HFF-Myc (cell line): ENCODE measurements at places on chromosomes 6 and 20.

- DNase-seq, result no peak
Measured at GRCh38 chr6:24566020-24566767, 71.4 kb downstream of the ALDH5A1 start.

DNA sequence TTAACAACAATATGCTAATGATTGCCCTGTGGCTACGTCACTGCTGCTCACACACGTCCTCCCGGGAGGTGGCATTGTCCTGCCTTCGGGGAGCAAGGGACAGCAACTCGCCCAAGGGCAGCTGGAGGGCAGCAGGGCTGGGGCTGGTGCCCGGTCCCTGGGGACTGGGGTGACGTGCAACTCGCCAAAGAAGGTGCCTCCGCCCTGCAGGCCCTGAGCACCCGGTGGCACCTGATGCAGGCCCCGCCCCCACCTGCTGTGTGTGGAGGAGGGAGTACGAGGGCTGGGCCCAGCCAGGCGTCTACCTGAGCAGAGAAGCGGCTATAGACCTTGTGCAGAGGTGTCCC, 64.8 kb upstream of the SLCO4A1 start:
- DNase-seq, result no peak

- no peak for DNase-seq
Measured at GRCh38 chr20:61440548-61441055, 188.5 kb downstream of the CDH4 start.

GRCh38 chr6:158839796-158840195, 20.6 kb upstream of the EZR start:
- no peak for DNase-seq

- no peak for DNase-seq
Measured at GRCh38 chr6:45185403-45186251, 142.5 kb upstream of the RUNX2 start.

DNA sequence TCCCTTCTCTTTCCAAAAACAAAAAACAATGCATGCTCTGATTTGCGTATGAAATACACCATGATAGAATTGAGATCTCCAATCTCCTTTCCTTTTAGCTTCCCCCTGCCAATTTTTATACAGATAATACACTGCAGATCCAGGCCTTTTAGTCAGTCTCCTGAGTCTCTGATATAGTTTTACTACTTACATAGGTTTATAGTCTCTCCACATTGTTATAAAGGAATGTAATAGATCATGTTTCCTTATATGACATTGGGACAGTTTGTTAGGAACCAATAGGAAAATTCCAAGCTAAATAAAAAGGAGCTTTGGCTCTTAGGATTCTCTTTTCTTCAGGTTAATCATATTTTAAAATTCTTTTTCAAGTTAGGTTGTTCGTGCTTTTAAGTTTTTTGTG, 36.5 kb downstream of the TBPL1 start:
- no peak for DNase-seq

DNA sequence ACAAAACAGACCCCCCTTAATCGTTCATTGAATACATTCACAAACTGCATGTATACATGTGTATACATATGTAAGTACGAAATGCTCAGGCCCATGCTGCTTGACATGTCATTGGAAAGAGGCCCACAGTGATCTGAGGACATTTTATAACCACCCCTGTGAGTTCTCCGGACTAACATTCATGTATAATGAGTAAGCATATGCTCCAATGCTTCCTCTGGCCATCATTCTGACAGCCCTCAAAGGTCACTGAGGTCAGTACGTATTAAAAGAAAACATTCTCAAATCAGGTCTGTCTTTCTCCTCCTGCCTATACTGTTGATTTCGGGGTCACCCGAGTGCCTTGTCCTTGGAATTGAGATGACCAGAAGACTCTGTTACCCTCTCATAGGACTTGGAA, 54.9 kb downstream of the TENT5A start:
- no peak for DNase-seq
